Skeletal muscle cell (primary cell): ENCODE measurements at places on chromosomes 12 and 14.

- DNase-seq, result no peak
These were observed 348.5 kb upstream of the RGS6 start for GRCh38 chr14:71583705-71584104.

GRCh38 chr12:80625901-80626300, 81.5 kb upstream of the MYF6 start:
- no peak for DNase-seq

DNA sequence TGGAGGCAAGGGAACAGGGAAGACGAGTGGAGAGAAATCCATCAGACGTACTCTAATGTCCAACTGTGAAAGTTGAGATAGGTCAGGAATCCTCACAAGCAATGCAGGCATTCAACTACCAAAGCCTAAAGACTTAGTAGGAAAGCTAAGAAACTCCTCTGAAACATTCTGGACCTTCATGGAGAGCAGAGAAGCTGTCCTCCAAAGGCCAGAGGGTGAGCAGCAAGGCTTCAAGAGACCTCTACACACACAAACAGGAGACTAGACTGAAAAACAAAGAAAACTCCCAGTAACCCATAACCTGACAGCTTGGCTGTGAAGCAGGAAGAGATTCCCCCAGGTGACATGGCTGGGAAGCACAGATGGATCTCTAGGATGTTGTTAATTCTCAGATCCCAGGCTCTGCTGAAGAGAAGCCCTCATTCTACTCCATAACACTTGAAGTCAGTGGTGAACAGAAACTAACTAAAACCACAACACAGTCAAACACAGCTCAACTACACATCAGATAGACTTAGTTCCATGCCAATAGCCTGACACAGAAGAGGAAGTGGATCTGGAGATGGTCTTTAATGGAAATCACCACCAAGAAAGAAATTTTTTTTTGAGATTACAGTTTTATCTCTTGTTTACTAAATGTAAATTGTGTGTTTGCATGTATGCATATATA, 23.2 kb upstream of the LYZ start:
- DNase-seq, result no peak

DNA sequence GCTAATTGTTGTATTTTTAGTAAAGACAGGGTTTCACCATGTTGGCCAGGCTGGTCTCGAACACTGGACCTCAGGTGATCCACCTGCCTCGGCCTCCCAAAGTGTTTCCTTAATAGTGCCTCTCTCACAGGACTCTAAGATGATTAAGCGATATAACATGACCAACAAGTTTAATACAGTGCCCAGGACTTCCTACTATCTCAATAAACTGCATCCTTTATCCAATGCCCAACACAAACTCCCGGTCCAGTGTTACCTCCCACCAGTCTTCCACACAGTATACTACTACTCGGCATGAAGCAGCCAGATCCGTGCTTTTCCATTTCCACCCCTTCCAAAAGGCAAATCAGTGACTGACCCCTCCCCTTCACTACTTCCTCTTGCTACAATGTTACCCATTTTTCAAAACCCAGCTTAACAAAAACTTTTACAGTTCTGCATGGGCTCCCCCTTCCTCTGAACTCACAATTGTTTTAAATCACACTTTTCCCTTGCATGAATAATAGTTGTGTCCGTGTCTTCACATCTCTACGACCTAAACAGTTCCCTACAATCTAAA, 900 bp downstream of the NOP2 start:
- no peak for DNase-seq

GRCh38 chr12:121294151-121294889, 2.2 kb downstream of the CAMKK2 start:
- DNase-seq, result no peak
